ENCODE measurements at places on chromosomes 4 and X.

DNA sequence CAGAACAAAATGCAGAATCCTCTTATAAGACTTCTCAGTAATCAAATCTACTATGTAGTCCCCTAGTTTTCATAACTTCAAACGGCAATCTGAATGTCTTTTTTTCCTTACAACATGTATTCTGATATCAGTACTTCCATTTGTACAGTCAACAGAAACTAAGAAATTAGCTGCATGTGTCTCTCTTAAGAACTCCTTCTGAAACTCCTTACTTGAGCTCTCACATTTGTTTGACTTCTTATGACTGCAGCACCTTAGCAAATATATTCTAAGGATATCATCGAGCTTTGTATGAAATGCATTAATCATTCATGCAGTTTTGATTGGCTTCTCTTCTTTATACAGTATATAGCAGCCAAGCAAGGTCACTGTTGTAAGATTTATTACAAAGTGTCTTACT is 77.0 kb downstream of the TMEM47 start:
- DNase-seq, result no peak

- no peak for DNase-seq
Observed at GRCh38 chr4:70996018-70996360, 2.5 kb downstream of the DCK start.

GRCh38 chrX:19758539-19758938 is 128.9 kb downstream of the SH3KBP1 start:
- DNase-seq, result no peak

GRCh38 chr4:155009288-155009687 is 199.1 kb upstream of the NPY2R start:
- DNase-seq, result no peak

GRCh38 chr4:10348241-10348640 is 109.0 kb downstream of the ZNF518B start:
- no peak for DNase-seq

GRCh38 chr4:150582873-150583286 is 929 bp downstream of the MAB21L2 start:
- peak; percentile 51 for DNase-seq

GRCh38 chr4:153021276-153021675 is 85.2 kb downstream of the FHDC1 start:
- no peak for DNase-seq
